ENCODE measurements at places on chromosomes 16 and 17.

GRCh38 chr17:79965806-79966205 is 69.9 kb downstream of the TBC1D16 start:
- DNase-seq = peak; percentile 51

- DNase-seq = no peak
Observed at GRCh38 chr16:14608111-14608566, 21.9 kb downstream of the PARN start.

GRCh38 chr17:4548061-4548461 is 7.1 kb downstream of the MYBBP1A start:
- no peak for DNase-seq

DNA sequence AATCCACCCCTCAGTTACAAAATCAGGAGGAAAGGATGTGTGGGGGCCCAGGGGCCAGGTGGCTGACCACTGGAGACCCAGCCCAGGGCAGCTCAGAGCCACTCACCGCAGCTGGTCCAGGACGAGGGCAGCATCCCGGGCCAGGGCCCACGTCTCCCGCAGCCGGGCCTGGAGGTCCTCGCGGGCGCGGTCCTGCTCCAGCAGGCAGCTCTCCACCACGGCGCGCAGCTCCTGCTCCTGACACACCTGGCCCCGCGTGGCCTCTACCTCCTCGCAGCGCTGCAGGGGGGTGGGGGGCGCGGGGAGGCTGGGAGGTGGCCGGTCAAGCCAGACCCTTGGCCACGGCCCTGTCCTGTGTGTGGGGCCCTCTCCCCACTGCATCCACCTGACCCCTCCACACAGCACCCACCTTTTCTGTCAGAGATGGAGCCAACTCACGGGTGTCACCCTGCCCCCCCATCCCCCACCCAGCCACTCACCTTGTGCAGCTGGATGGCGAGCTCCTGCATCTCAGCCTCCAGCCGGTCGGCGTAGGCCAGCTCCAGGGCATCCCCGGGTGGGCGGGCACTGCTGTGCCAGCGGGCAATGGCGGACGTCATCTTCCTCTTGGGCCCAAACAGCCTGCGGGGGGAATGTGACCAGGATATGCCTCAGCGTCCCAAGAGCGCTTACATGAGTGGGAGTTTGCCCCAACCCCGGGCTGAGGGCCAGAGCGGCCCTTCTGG is 5.1 kb downstream of the NUDT16L1 start:
- DNase-seq = no peak

DNA sequence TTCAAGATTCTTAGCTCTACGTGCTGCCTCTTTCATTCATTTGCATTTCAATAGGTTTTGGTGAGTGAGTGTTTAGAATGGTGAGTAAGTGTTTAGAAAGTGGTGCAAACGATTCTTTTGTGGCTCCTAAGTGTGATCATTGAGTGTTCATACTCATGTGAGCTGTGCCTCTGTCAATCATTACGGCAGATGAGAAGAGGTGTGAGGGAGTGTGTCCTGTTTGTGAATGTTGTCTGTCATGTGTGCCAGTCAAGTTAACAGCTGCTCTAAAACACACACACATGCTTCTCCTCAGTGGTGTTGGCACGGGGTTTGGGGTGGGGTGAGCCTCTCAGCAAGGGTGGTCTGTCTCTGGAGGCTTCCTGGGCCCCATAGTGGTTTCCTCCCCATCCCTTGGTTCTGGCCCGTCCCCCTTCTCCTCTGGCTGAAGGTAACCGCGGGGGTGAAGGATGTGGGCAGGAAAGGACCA is 11.4 kb downstream of the MYL4 start:
- no peak for DNase-seq

GRCh38 chr16:84986102-84986501 is 25.2 kb downstream of the ZDHHC7 start:
- no peak for DNase-seq

DNA sequence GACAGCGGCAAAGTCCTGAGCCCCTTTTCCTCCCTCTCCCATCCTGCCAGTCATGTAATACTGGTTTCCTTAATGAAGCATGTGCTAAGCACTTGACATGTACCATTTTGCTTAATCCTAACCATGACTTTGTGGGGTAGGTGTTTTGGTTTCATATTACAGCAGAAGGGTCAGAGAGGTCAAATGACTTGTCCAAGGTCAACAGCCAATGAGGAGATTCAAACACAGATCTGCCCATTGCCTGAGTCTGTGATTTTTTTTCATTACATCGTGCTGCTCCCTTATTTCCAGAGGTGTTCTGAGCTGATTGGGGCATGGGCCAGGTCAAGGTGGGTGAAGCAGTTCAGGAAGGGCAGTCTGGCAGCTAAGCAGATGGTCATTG is 17.6 kb upstream of the PHF12 start:
- DNase-seq = no peak

GRCh38 chr16:53156516-53156915 is 101.7 kb downstream of the CHD9 start:
- DNase-seq = no peak

DNA sequence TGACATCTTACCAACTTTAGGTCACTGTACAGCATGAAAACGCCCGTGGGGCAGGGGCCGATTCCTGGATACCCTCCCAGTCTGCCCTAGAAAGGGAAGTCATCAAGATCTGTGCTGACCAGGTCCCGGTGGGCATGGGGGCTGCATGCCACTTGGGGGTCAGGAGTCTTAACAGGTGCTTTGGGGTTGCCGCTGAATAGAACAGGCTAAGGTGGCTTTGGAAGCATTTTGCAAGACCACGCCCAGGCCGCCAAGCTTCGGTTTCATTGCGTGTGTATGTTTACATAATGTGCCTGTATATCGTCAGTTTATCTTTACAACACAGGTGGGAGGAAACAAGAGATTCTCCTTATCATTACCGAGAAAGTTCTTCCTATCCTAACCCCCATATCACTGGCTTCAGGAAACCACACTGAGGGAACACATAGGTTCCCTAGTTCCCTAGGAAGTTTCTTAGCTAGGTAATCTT is 13.3 kb upstream of the USP36 start:
- no peak for DNase-seq

GRCh38 chr17:39174920-39175694 is 9.1 kb upstream of the ARL5C start:
- peak; percentile 89 for DNase-seq

DNA sequence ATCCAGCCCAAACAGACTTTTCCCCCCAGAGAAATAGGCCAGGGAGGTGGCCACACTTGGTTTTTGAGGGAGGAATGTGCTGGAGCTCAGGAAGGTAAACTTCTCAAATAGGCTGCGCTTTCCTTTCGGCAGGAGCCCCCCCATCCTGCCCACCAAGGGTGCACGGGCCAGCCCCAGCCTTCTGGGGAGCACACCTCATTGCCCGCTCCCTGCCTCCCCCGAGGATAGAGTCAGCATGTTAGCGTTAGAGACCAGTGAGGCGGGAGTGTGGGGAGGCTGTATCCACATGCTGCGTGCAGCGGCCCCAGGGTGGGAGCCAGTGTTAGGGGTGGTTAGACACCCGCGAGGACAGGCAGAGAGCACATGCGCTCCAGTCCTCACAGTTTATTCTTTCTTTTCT is 42.3 kb downstream of the PIPOX start:
- no peak for DNase-seq

DNA sequence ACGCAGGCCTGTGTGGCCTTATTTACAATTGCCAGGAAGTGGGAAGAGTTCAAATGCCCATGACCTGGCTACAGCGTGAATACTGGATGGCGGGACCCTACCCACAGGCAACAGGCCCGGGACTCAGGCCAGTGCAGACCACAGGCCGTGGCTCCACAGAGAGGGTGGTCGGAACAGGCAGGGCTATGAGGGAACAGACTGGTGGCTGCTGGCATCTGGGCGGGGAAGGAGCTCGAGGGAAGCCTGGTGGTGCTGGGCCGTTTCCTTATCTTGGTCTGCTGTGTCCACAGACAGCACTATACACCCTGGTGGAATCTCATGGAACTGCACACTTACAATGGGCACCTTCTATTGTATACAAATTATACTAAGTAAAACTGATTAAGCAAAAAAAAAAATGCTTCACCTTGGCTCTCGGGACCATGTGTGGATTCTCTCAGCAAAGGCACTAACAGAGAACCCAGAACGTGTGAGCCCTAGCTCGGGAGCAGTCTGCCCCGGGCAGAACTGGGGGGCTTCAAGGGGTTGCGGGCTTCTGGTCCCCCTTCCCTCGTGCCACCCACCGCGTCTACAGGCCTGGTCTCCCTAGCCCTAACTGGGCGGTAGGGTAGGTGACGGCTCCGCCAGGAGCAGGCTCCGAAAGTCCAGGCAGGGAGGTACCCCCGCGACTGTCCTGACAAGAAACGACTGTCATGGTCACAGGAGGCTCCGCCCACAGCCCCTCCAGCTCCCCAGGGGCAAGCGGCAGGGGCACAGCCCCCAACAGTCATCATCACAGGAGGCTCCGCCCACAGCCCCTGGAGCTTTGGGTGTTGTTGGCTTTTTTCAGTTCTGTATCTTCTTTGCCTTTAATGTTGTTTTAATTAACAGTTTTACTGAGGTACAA is 21.8 kb downstream of the CEP131 start:
- no peak for DNase-seq

DNA sequence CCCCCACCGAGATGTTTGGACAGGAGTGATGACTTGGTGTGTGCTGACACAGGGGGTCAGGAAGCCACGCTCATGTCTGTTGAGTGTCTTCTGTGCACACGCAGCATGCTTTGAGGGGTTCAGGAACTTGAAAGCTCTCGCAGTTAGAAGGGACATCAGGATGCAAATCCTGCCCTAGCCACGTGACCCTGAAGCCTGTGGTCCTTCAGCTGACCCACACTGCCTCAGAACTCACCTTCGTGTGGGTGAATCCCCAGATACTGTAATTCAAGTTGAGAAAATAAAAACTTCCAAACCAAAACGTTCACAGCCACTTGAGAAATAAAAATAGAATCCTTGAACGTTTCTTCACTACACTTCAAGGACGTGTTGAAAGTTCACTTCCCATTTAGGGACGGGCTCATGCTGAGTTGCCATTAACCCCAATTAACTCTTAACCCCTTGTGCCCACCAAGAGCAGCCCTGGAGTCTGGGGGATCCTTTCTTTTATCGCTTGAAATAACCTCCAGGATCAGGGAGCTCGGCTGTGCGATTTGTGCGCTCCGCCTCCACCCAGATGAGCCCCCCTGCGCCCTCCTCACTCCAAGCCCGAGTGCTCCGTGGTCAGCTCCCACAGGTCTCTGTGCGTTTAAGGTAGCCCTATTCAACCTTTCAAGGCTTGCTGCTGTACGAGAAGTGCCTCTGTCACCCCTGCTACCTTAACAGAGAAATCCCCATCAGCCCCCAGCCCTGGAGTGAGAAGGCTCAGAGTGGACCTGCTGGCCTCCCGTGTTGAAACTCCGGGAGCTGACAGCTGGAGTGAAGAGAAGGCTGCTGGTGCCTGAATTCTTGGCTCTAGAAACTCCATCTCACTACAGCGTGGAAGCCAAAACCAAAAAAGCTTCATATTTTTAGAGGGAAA is 36.2 kb upstream of the NAT9 start:
- no peak for DNase-seq

- DNase-seq = no peak
Observed at GRCh38 chr16:67783353-67783725, 23.0 kb downstream of the RANBP10 start.

- DNase-seq = no peak
Observed at GRCh38 chr16:4324492-4325252, 8.8 kb downstream of the GLIS2 start.

Measured in sciatic nerve (tissue), 2 donors.